Activated naive CD8-positive, alpha-beta T cell treated with anti-CD3 and anti-CD28 coated beads for 36 hours (primary cell): ENCODE measurements at places on chromosomes 6 and 20. TPM values are rescaled to one million over a fixed set of nuclear protein-coding genes. Genes with fewer than 3 reads are reported as not detected.

Gene TNNC2
- total RNA-seq, result not detected

- H3K4me1 ChIP-seq, result no peaks in the 10 kb centered on the region
- no peaks in the 10 kb centered on the region for H3K36me3 ChIP-seq
- no peak overlapping the region for H3K4me3 ChIP-seq
- DNase-seq, result no peak
- no peak overlapping the region for H3K27ac ChIP-seq
Observed at GRCh38 chr20:46581391-46581790, 30.9 kb upstream of the OCSTAMP start.

DNA sequence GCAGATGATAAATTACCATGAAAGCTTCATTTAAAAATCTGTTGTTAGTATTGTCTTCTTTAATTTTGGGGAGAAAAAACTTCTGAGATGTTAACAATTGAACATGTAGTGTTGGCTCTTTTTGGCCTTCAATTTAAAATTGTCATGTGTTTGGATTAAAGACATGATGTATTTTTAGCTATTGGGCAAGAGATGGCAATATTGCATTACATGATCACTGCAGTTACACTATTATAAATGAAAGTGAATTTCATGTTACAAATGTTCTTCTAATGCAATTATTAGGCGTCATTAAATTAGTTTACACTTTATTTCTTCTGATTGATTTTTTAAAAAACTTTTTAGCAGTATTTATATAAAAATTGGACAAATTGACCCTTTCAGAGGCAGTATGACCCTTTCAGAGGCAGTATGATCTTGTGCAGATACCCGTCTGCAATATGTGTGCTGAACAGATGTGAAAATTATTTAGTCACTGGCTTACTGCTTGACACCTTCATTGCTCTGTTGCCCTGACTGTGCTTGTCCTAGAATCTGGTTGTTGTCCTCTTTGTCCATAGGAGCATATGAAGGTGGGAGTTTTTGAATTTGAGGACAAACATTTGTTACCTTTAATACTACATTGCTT, 25.8 kb downstream of the CDKAL1 start:
- H3K4me1 ChIP-seq, result peaks cover 15% of the 10 kb centered on the region
- no peak overlapping the region for H3K27ac ChIP-seq
- DNase-seq, result no peak
- H3K4me3 ChIP-seq, result no peak overlapping the region

Gene WFDC10B
- total RNA-seq, result not detected

DNA sequence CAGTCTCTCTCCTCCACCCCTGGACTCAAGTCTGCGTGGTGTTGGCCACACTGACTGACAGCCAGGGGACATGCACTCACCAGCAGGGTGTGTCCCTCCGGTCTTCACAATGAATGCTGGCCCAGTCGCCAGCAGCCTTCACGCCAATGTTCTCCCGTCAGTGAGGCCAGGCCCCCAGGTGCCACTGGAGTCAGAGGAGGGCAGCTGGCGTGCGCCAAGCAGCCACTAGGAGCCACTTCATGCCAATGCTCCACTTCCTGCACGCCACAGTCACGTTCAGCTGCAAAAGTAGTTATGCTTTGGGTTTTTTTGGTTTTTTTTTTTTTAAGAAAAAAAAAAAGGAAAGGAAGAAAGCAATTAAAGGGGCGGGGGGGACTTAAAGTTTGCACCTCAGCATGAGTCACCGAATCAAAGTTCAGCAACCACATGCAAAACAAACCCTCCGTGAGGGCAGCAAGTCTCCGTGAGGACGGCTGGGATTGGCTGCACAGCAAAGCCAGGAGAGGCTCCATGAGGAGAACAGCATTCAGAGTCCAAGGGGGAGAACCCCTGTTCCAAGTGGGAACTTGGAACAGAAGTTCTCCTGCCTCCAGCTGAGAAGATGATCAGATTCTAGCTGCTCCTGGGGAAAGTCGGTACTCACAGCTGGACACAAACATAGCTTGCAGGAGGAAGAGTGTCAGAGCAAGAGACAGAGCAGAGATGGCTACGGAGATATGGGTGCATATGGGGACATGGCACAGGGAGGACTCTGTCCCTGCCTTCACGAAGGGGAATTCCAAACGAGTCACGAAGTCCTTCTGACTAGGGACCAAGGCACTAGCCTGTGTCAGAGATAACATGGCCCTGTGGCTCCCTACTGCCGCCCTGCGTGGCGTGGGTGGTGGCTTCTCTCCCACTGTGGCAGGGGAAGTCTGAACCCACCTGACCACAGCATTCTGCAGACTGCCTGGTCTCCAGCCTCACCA, at the start of gene ZC3H12D:
TSS of gene ZC3H12D (minus strand) at position 282 of the 968 bp plus-strand sequence. CDS start 10,471 bp downstream, outside the sequence.
- H3K4me1 ChIP-seq, result peaks cover 59% of the 10 kb centered on the region
- H3K4me3 ChIP-seq, result peak within 1 kb of the TSS; percentile 89
- H3K27ac ChIP-seq, result peak within 1 kb of the TSS; percentile 96
- peaks cover 32% of the 10 kb centered on the region for H3K36me3 ChIP-seq
- no peaks in the 10 kb centered on the region for H3K27me3 ChIP-seq
- DNase-seq, result peak; percentile 84

DNA sequence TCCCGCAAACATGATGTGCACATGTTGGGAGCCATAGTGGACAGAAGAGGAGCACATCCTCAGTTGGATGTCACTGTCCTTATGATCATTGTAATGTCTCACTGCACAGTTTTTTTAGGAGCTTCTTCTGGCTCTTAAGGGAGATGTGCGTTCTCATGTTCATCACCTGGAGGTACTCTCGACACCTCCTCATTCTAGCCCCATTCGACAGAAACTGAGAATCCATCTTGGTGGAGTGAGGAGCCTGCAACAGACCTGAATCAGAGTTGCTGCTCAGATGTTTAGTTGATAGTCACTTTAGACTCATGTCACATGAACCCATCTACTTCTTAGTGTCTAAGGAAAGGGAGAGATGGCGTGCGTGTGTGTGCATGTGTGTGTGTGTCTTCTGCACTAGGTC, 2.3 kb upstream of the BMP6 start:
- H3K27me3 ChIP-seq, result peaks cover 78% of the 10 kb centered on the region
- H3K27ac ChIP-seq, result no peak overlapping the region
- peaks cover 9% of the 10 kb centered on the region for H3K4me1 ChIP-seq
- DNase-seq, result no peak
- H3K36me3 ChIP-seq, result no peaks in the 10 kb centered on the region

Gene C6orf118
- not detected for total RNA-seq

- no peak within 1 kb of the TSS for H3K4me3 ChIP-seq
- peaks cover 30% of the 10 kb centered on the region for H3K27me3 ChIP-seq
- no peak within 1 kb of the TSS for H3K27ac ChIP-seq
Observed at GRCh38 chr6:35804996-35805736, at the start of gene LHFPL5. LHFPL5 (plus strand) TSS chr6:35805352; CDS start chr6:35805671, 319 bp downstream.

Gene LAMA5
- total RNA-seq, result 0.38 TPM

Gene C4B
- total RNA-seq, result 3.0 TPM

Gene SEL1L2
- not detected for total RNA-seq

Gene ANKEF1
- total RNA-seq, result 3.5 TPM

Gene C20orf141
- total RNA-seq, result not detected

Gene GRM1
- total RNA-seq, result not detected

GRCh38 chr20:47317127-47317895, 39.2 kb downstream of the ZMYND8 start:
- peaks cover 30% of the 10 kb centered on the region for H3K36me3 ChIP-seq
- H3K4me3 ChIP-seq, result peak overlapping the region; percentile 66
- peak; percentile 70 for DNase-seq
- peak overlapping the region; percentile 91 for H3K27ac ChIP-seq
- H3K27me3 ChIP-seq, result no peaks in the 10 kb centered on the region
- peaks cover 60% of the 10 kb centered on the region for H3K4me1 ChIP-seq

Gene CARMIL1
- 8.1 TPM for total RNA-seq

DNA sequence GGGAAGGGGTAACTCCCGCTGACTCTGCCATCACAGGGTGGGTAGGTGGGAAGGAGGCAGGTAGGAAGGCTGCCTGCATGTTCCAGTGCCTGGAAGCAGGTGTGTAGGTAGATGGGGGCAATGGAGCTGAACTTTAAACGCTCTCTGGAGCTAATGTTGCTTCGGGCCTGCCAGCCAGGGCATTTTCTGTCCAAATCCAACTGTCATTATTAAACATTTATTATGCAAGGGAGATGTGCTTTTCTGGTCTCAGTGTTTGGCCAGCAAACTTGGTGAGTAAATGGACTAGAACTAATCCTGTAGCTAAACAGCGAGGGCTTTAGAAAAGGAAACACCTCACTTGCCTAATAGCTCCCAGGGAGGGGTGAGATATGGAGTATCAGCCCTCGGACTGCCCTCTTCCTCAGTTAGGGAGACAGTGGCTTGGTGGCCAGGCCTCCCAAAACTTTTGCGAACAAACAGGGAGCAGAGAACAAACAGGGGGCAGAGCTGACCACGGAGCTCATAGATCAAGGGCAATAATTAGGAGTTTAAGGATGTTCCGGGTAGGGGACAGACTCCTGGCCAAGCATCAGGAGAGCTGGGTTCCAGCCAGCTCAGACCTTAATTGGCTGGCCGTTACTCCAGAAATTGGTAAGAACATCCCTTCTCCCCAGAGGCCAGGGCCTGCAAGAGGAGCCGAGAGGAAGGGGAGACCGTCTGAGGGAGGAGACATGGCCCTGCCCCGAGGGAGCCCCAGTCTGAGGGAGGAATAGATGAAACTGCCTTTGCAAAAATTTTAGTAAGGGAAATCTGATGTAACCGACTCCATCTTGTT, 131.1 kb downstream of the VEGFA start:
- H3K27ac ChIP-seq, result no peak overlapping the region
- H3K4me3 ChIP-seq, result no peak overlapping the region
- H3K36me3 ChIP-seq, result no peaks in the 10 kb centered on the region

GRCh38 chr6:137522831-137523230, 28.6 kb upstream of the OLIG3 start:
- H3K4me3 ChIP-seq, result no peak overlapping the region
- DNase-seq, result no peak
- no peaks in the 10 kb centered on the region for H3K4me1 ChIP-seq
- H3K27me3 ChIP-seq, result peaks cover 39% of the 10 kb centered on the region

Gene ADGRF5
- total RNA-seq, result not detected

- H3K4me1 ChIP-seq, result no peaks in the 10 kb centered on the region
- H3K27ac ChIP-seq, result no peak overlapping the region
- no peak overlapping the region for H3K4me3 ChIP-seq
- H3K36me3 ChIP-seq, result no peaks in the 10 kb centered on the region
- no peak for DNase-seq
Observed at GRCh38 chr20:20843982-20844381, 131.5 kb upstream of the RALGAPA2 start.

- no peak overlapping the region for H3K4me3 ChIP-seq
- no peak for DNase-seq
- H3K4me1 ChIP-seq, result no peaks in the 10 kb centered on the region
Observed at GRCh38 chr6:131744432-131745287, 33.8 kb upstream of the CTAGE9 start.

Gene DNAAF9
- 1.1 TPM for total RNA-seq

Gene SLC22A7
- not detected for total RNA-seq

Gene VAPB
- total RNA-seq, result 40.6 TPM

Gene KIF16B
- 4.9 TPM for total RNA-seq
